ENCODE measurements at places on chromosomes 1 and 21.

- DNase-seq = no peak
These were observed 3.3 kb downstream of the SUCO start for GRCh38 chr1:172536256-172536655.

DNA sequence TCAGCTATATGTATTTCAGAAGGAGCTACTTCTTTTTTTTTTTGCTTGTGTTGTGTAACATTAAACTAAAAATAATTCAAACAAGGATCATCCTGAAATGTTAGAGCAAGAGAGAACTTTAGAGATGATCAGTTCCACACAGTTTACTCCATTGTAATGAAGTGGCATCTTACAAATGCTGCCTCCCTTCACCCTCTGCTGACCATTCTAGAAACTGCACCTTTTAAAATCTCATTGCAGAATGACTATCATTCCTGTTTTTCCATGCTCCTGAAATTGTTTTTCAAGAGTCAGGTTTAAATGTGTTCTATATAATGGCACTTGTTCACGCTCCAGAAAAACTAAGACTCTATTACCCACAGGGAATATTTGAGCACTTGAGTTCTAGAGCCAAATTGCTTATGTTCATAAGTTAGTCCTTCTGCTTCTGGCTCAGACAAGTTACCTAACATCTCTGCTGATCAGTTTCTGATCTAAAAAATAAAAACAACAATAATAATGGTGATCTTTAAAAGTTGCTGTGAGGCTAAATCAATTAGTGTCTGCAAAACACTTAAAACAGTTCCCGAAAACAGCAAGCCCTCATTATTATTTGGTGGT lies 21.5 kb upstream of the SLC44A5 start:
- no peak for DNase-seq

GRCh38 chr1:165376041-165376810 lies 19.7 kb upstream of the LMX1A start:
- DNase-seq = no peak

DNA sequence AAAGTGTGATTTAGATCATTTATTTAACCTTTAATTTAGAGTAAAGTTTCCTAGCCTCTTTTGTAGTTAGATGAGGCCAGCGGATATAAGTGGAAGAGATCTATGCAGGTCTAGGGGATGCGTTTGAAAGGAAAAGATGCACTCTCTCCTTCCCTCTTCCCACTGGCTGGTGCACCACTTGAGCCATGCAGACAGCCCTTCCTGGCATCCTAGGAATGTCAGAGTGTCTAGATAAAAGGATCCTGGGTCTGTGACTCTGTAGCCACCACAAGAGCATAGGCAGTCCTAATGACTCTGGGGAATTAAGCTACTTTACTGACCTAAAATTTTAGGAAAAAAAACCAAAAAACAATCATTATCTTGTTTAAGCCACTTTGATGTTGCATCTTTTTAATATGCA lies 16.0 kb upstream of the STUM start:
- DNase-seq = no peak

DNA sequence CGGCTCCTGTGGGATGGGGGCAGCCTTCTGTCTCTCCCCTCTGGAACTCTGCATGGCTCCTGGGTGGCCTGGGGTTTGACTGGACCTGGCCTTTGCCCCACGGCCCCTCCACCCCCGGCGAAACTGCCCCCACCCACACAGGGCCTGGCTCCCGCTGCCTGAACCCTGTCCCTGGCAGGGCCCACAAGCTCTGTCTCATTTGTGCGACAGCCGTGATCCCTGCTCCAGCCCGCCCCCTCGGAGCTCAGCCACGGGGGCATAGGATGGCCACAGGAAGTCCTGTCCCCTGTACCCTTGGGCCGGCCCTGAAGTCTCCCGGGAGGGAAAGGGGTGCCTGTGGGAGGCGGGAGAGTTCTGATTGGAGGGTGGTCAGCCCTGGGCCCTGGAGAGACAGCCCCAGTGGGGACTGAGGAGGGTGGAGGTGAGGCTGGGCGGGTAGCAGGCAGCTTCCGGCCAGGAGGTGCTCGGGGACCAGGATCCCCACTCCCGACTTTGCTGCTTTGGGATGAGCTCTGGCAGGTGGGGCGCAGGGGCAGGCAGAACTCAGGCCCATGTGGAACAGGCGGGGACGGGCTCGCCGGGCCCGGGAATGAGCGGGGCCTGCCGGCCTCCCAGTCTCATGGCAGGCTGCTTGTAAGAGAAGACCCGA lies 45.1 kb downstream of the SLX9 start:
- DNase-seq = no peak

- no peak for DNase-seq
These were observed 84.1 kb downstream of the EVA1C start for GRCh38 chr21:32496568-32496967.

GRCh38 chr1:76018045-76018444 lies 56.5 kb upstream of the ST6GALNAC3 start:
- DNase-seq = no peak
